ENCODE measurements at places on chromosomes 4 and X. TPM values are rescaled to one million over a fixed set of nuclear protein-coding genes. Genes with fewer than 3 reads are reported as not detected.

- H3K4me1 ChIP-seq, result no peaks in the 10 kb centered on the region
- DNase-seq, result no peak
- H3K4me3 ChIP-seq, result no peak overlapping the region
- H3K36me3 ChIP-seq, result no peaks in the 10 kb centered on the region
- no peaks in the 10 kb centered on the region for H3K27me3 ChIP-seq
Observed at GRCh38 chr4:25637581-25638220, 17.9 kb upstream of the SLC34A2 start.

C4orf51 gene
- 6.0 TPM for total RNA-seq

GRCh38 chr4:95508421-95508820 lies 40.4 kb downstream of the UNC5C start:
- H3K4me3 ChIP-seq, result no peak overlapping the region
- H3K27ac ChIP-seq, result no peak overlapping the region
- no peak for DNase-seq

GRCh38 chrX:153763298-153763932 lies 634 bp upstream of the PLXNB3 start:
- no peak overlapping the region for H3K27ac ChIP-seq
- no peaks in the 10 kb centered on the region for H3K27me3 ChIP-seq
- no peak overlapping the region for H3K4me3 ChIP-seq
- no peak for DNase-seq
- no peaks in the 10 kb centered on the region for H3K4me1 ChIP-seq
- H3K36me3 ChIP-seq, result no peaks in the 10 kb centered on the region
